Hypothalamus (tissue), 51 donors: ENCODE measurements at places on chromosomes 11 and 22.

- no peak for DNase-seq
These were observed 132.4 kb downstream of the PLEKHA7 start for GRCh38 chr11:16881766-16882165.

DNA sequence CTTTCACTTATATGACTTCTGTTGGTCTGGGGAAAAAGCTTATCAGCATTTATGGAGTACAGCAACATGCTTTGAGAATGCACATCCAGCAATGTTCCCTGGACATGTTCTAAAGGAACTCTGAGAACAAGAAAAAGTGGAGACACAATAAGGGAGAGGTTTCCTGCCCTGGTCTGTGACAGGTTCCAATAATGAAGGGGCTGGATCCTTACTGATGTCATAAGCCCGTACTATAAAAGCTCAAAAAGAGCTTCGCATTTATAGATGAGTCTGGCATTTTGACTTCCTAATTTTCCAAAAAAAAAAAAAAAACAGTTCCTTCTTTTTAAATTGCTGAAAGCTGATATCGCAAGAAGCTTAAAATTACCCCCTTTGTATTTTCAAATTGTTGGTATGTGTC is 129.1 kb downstream of the MPPED2 start:
- DNase-seq: no peak

DNA sequence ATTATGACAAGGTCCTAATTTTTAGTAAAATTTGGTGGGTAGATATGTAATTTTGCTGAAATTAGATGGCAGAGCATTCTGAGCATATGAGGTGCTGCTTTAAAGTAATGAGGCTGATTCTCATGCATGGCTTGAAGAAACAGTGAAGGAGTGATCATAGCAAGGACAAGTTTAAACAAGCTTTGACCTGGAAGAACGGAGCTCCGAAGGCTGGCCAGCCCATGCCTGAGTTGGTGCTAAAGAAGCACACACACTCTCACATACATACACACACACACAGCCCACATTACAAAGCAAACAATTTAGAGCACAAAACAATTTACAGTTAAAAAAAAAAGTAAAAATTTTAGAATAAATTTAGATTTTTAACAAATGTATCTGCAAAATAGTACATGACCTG is 150.7 kb downstream of the DCDC1 start:
- no peak for DNase-seq

DNA sequence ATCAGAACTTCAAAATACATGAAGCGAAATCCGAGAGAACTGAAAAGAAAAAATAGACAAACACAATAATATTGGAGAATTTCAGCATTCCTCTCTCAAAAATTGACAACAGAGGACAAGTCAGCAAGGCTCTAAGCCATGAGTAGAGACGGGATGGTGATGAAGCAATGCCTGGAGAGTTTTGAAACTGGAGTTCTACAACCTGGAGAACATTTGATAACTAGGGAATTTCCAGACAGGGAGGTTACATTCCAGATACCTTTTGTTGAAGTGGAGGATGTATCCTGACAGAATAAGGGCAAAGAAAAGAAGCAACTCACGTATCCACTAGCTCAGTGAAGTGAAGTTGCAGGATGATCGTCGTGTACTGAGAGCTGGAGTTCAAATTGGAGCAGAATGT is 291.4 kb downstream of the CTTN start:
- DNase-seq: no peak

DNA sequence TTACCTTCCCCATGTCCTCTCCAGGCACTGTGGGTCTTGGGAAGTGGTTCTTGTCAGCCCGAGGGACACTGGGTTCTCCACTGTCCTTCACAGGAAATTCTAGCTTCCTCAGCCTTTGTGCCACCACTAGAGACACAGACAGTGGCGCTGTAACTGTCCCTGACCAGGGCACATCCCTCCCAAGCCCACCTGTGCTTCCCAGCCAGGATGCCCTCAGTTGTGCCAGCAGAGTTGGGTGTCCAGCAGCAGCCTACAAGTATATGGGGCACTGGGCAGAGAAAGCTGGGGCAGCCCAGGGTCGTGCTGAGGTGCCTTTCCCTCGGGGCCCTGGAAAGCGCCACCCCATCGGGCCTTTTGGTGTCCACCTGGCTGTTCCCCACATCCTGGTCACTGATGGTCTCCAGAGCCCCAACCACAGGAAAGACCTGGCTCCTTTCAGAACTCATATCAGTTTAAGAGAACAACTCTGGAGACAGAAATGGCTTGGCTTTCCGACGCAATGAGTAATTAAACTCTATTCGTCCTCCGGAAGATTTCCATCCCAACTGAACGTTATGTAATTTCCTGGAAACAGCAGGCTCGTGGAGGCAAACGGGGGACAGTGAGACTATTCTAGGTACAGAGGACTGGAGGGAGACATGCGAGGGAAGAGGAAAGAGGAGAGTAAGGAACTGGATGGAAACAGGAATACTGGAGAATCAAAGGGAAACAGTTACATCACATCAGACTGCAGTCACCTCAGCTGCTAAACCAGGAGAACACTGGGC is 28.6 kb downstream of the PPP2R1B start:
- no peak for DNase-seq

DNA sequence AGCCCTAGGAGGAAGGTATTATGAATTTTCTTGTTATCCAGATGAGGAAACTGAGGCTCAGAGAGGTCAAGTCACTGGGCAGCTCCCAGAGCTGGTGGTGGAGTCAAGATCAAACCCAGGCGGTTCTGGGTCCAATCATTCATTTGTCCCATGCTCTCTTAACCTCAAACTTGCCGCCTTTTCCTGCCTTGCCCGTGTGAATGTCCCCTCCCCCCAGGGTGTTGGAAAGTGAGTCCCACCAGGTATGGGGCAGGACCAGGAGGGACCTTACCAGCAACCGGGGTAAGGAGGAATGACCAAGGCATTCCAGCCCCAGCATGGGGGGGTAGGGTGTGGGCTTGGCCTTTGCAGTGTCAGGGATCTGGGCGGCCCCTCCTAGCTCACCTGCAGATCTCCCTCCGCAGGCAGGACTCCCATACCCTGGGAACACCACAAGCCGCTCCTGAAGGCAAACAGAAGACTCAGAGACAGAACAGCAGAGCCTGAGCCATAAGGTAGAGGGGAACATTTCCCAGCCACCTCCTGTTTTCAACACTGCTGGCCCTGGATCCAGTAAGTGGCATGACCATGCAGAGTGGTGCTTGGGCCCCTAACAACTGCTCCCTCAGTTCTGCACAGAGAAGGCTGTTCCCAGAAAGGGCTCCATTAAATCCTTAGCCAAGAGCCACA is 41.2 kb upstream of the SYT7 start:
- DNase-seq: no peak

GRCh38 chr22:42179616-42180015 is 49.0 kb upstream of the CYP2D6 start:
- no peak for DNase-seq

DNA sequence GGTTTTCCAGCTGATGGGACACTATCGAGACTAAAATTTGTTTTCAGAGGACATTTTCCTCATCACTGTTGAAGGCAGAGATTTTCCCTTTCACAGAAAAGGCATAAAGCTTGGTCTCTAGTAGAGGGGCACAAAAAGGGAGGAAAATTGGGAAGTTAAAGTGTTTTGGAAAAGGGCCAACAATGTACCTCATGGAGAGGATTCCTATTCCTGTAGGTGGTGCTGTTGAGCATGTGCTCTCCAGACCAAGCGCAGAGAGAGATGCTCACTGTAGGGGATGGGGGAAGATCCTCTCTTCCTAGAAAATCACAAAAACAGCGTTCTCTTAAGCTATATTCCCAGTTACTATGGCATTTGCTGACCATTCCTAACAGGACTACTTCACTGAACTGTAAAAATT is 44.9 kb downstream of the OR4C46 start:
- DNase-seq: no peak

DNA sequence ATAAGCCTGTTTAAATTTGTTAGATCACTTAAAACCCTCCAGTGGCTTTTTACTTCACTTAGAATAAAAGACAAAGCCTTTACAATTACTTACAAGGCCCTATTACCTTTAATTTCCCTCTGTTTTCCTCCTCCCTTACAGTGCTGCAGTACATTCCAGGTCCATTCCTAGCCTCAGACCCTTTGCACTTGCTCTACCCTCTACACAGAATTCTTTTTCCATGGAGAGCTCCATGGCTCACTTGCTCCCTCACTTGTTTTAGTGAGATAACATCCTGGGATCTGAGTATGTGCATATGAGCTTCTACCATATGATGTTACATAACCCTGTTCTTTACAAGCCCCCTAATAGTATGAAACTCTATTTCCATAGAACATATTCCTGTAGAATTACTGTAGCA is 24.4 kb downstream of the ZNF214 start:
- no peak for DNase-seq

DNA sequence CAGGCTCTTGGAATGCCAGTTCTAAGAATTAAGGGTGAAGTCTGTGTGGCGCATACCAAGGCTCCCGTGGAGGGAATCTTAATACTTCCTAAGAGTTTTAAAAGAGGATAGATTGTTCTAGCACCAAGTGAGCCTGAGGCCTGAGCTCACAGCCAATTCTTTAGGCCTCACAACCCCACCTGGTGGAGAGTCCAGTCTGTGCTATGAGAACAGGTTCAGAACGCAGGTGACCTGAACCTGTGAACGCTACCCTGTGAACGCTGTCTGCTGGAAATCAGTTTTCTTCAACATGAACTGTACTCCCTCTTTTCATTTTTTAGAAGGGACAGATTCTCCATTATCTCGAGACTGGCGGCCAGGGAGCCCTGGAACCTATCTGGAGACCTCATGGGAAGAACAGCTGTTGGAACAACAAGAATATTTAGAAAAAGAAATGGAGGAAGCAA is 43.2 kb upstream of the DLAT start:
- no peak for DNase-seq

DNA sequence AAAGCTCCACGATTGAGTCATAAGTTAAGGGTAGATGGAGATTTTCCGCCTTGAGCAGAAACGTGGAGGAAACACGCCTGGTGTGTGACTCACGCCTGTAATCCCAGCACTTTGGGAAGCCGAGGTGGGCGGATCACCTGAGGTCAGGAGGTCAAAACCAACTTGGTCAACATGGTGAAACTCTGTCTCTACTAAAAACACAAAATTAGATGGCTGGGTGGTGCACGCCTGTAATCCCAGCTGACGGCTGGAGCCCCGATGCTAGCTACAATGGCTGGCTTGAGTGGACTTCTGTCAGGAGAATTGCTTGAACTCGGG is 17.3 kb upstream of the DGCR8 start:
- DNase-seq: no peak

DNA sequence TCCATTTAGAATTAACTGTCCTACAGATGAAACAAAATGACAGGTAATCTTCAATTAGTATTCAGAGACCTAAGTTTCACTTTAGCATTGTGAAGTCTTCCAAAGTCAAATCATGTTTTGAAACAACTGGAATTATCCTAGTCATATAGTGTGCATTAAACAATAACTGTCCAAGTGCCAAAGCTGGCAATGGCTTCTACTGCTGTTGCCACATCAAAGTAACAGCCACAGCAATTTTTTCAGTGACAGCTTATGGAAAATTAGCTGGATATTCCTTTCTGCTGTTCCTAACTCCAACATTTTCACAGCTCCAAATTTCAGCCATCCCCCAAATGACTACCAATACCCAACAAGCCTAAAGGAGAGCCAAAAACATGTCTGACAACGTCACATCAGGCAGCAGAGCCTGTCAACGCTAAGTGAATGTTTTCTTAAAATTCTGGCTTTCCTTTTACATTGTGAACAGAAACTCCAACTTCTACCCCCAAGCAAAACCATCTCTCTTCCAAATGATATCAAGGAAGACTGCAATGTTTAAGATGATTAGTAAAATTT is 45.3 kb upstream of the CCDC34 start:
- DNase-seq: no peak

GRCh38 chr11:123371506-123372297 is 58.4 kb upstream of the GRAMD1B start:
- DNase-seq: no peak

- no peak for DNase-seq
These were observed 110.2 kb upstream of the MTNR1B start for GRCh38 chr11:92859156-92859690.

DNA sequence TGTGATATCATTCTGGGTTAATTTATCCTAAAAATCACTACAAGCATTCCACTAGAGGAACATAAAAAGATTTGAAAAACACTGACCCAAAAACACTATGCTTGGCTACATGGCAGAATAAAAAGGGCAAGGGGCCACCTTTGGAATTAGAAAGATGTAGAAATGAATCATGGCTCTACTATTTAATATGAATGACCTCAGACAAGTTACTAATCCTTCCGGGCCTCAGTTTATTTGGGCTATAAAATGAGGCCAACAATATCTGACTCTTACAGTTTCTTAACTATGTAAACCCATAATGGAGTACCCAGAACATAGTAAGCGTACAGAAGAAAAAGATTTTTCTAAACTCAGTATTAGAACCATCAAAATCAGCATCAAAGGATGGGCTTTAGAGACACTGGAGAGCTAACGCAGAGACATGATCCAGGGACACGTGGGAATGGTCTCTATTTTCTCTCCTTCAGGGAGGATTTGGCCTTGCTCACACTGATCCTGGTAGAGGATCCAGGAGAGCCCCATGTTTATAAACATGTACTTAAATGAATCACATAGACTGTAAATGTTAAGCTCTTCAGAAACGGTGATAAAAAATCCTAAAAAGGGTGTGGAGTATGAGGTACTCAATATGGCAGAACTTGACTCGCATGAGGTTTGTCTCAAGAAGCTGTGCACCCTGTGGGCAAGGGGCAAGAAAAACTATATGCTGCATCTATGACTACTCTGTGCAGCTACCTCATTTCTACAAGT is 288.4 kb upstream of the PITPNB start:
- DNase-seq: no peak

DNA sequence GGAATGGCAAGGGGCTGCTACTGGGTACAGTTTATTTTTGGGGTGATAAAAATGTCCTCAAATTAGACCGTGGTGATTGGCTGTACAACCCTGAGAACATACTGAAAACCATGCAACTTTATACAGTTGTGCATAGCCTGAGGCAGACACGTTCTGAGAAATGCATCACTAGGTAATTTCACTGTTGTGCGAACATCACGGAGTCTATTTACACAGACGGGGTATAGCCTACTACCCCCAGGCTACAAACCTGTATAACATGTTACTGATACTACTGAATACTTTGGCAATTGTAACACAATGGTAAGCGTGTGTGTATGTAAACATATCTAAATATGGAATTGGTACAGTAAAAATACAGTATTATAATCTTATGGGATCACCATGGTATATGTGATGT is 23.6 kb downstream of the NARS2 start:
- DNase-seq: no peak

- no peak for DNase-seq
These were observed 158.1 kb downstream of the FBXO7 start for GRCh38 chr22:32632512-32633315.

GRCh38 chr11:33618351-33618710 is 82.3 kb downstream of the C11orf91 start:
- DNase-seq: no peak

DNA sequence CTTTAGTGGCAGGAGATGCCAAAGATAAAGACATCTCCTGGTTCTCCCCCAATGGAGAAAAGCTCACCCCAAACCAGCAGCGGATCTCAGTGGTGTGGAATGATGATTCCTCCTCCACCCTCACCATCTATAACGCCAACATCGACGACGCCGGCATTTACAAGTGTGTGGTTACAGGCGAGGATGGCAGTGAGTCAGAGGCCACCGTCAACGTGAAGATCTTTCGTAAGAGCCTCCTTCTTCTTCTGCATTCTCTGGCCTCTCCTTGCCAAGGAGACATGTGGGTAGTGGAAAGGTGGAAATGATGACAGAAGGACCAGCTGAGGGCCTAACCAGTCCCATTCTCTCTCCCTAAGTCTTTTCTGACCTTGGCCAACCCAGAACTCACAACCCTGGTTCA is 110.1 kb upstream of the TTC12 start:
- no peak for DNase-seq
